Thymus (tissue), 14 donors: ENCODE measurements at places on chromosomes 2 and 18. TPM values are rescaled to one million over a fixed set of nuclear protein-coding genes. Genes with fewer than 3 reads are reported as not detected.

DNA sequence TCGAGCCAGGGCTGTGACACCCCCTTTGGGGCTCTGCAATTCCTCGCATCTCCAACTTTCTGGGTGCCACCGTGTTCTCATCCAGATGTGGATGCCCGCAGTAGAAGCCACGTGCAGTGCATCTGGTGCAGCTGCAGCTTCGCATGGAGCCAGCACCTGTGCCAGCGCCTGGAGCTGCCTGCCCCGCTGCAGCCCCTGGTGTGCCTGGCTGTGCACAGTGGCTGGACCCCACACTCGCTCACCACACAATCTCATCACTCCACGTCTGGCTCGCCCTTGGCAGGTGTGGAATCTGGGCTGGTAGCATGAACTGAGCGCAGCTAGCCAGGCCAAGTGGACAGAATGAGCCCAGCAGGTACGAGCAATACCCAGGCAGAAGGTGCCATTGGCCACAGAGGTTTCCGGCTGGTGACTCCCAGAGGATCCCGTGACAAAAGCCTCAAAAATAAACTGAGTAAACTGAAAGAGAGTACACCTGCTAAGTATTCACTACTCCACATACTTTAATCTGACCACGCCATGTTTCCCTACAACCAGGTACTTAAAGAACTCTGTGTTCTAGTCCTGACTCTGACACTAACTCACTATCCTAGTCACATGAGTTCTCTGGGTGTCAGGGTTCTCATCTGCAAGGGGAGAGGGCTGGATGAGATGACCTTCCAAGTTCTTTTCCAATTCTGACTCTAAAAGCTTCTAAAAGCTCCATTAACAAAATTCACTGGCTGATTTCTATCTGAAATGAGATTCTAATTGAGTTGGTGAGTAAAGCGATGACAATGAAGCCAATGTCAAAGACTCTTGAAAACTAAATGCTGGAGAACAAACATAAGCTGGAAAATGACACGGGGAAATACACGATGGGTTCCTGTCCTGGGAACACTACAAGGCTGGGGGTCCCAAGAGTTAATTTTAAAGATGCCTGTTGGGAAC is 37.1 kb downstream of the RNF152 start:
- DNase-seq, result no peak

GRCh38 chr2:203185864-203186263 is 53.0 kb upstream of the CYP20A1 start:
- DNase-seq, result no peak

DNA sequence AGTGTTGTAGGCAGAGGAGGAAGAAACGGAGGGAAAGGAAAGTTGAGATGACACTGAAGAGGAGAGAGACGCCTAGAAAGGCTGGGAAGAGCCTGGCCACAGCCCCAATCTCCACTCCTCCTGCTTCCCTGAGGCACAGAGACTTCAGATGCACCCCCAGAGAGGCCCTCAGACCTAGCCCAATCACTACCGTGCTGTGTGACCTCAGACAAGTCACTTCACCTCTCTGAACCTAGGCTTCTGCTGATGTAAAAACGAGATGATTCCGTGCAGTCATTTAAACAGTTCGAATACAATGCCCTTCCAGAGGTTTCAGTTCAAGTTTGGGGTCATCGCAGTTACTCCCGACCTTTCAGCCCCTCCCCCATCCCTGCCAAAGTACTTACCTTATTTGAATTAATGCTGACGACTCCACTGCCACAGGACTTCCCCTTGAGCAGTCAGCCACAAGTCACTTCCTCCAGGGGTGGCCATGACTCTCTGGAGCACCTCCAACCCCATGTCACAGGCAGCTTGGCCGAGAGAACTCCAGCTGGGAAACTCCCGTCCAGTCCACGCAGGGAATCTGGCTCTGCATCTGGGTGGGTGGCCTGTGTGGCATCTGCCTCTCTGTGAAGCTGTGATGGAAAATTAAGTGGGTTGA is 105.2 kb upstream of the ID2 start:
- no peak for DNase-seq

Gene ZNF532
- 11.6 TPM for total RNA-seq

- no peak for DNase-seq
Observed at GRCh38 chr2:582792-583528, 94.2 kb downstream of the TMEM18 start.

Gene RGPD4
- 0.19 TPM for total RNA-seq

DNA sequence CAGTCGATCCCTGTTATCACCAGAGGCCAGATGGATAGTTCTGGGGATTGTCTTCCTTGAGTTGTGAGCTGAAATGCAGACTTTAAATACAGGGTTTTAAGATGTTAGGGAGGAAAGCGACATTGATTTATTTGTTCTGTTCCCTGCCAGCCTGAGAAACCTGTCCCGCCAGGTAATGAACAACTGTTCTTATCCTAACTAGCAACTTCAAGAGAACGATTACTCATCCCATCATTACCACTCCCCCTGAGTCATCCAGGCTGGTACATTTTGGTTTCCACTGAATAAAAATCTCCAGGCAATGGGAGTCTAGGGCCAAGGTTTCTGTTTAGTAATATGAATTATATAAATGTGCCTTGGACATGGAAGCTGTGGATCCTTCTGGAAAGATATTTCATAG is 131.2 kb downstream of the LYPD6B start:
- DNase-seq, result no peak

- DNase-seq, result no peak
Observed at GRCh38 chr2:217790195-217790594, 212.6 kb downstream of the TNS1 start.

GRCh38 chr2:224469374-224469964 is 67.6 kb upstream of the FAM124B start:
- no peak for DNase-seq

- DNase-seq, result no peak
Observed at GRCh38 chr2:216346781-216347180, 25.5 kb downstream of the MARCHF4 start.

DNA sequence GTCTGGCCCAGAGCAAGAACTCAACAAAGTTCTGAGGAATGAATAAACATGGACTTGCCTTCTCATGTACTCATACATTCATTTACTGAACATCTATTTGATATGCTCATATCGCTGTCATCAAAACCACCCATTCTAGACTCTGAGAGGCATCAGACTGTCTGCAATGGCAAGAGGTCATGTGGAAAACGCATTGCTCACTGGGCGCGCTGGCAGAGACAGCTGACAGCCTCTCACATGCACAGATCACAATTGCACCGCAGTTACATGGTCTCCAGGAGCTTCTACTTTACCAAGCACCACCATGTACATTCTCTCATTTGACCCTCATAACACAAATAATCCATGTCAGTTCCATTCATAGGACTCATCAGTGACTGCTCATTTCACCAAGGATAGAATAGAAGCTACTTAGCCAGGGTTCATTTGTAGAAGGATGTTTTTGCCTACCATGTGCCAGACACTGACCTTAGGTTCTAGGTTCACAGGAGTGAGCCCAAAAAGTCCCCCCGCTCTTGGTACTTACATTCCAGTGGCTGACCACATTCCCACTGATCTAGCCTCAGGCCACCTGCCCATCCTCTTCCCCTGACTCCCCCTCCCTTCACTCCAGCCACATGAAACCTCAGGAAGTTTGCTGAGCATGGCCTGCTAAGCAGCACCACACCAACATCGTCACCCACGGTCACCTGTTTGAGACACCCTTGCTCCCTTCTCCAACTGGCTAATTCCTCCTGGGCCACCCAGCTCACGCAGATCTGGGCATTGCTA is 6.1 kb downstream of the FAM124B start:
- DNase-seq, result no peak

Gene CAVIN2
- total RNA-seq, result 4.3 TPM
